ENCODE measurements at places on chromosomes 7 and 10.

DNA sequence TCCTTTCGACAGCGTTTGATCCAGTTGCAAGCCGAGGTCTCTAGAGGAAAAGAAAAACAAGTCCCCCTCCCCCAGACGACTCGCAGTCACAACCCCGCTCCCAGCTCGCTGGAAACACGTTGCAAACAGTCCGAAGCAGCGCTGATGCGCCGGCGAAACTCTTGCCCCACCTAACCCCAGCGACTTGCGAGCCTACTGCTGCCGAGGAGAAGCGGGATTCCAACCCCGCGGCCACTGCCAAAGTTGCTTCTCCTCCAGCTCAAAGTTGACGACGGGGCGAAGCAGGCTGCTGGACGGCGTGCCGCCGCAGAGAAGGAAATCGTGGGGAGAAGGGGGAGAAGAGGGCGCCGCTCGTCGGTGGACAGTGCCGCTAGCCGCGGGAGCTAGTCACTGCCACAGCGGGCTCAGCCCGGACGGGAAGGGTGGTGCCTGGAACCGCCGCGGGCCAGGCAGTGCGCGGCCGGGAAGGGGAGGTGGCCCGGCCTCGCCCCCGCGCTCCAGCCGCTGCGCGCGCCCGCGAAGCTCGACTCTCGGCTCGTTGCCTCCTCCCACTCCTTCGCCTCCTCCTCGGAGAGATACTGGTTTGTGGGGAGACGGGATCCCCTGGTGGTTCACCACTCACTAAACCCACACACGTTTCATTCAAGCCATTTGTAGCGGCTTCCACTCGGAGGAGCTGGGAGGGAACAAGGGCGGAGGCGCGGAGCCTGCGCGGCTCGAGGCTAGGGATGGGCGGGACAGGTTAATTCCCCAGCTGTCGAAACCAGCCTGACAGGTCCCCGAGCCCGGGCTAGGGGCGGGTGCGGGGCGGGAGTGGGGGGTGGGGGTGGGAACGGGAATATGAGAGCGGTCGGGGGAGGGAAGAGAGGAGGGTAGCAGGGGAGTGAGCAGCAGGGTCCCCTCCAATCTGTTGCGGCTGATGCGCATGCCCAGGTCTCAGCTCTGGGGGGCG is at the start of gene GPR37:
Gene GPR37, minus strand, starts transcription at position 392 of the 952 bp plus-strand sequence. CDS start 816 bp downstream, outside the sequence.
- DNase-seq: peak; percentile 81

DNA sequence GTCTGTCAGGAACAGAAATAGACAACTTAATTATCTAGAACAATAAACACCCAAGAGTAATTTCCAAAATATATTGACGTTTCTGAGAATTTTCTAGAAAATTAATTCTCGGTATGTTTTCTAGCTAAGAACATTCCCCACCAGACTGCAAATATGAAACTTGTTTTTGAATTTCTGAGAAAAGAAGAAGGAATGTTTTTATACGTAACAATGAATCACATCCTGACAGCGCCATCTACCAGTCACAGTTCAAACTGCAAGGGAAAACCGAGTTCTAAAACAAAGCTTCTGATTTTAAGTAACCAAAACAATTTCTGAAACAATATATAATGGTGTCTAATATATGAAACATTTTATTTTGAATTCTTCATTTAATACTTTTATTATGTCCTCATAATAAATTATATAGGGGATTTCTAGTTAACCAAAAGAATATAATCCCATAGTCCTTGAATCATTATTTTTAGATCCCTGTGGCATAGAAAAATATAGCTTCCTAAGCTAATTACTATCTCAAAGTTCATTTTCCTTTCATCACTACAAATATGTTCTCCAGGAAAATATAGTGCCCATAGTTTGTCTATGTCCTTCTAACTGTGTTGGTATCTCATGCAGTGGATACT is 34.5 kb upstream of the MEOX2 start:
- peak; percentile 7 for DNase-seq

DNA sequence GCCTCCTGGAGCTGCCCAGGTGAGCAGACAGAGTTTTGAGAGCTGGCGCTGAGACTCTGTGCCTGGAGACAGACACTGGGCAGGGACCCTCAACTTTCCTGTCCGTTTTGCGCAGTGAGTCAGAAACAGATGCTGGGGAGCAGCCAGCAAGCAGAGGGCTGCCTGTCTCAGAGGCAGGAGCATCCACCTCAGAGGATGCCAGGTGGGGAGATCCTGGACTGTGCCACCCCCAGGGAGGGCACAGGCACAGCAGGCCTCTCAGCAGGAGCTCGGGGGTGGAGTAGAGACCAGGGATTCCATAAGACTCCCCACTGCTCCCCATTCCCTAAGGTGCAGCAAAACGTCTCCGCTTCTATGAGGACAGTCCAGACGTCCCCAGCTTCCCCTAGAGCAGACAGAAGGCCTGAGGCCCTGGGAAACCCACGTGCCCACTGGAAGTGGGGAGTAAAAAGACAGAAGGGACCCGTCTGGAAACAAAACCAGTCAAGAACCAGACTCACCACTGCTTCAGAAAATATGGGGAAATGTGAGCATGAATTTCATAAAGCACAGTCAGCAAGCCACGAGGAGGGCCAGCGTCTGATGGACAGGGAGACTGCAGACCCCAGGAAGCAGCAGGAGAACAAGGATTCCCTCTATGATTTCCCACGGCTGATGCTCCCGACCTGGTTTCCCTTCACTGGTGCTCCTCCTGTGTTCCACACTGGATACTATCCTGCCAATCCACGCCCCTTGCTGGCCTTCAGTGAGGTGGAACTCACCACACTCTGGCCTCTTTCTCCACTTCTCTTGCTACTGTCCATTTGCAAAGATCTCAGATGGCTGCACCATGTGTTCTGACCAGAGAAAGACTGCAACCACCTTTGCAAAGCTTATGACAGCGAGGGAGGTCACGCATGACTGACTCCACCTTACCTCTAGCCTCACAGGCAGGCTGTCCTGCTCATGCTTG is 151.3 kb upstream of the FAM20C start:
- DNase-seq: no peak

DNA sequence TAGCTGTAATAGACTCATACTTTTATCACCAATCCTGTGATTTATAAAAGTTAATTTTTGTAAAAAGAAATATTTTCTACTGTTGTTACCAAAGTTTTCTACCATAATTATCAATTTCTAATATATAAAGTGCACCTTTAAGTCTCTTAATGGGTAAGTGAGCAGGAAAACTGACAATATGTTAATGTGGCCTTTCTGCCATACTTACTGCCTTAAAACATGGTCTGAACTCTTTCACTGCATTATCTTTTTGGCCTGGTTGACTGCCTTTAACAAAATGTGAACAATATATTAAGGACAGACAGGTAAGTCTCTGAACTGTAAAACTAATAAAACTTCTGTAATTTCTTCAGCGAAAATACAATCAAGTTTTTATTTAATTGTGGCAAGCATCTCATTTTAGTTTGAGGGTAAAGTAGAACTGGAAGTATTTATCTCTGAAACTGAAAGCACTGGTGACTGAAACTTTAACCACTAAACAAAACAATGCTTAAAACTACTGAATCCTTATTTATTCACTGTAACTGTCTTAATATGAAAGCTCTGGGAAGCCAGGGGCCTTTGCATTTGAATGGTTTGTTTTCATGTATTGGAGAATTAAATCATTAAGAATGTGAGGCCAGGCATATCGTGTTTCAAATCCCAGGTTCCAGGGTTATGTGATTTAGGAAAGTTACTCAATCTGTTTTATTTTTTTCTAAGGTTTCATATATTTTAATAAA is 948.8 kb upstream of the POT1 start:
- DNase-seq: no peak

GRCh38 chr7:24767878-24768569 is 10.8 kb upstream of the GSDME start:
- DNase-seq: no peak

Measured in H54 (cell line).